ENCODE measurements at places on chromosomes 5 and 9. TPM values are rescaled to one million over a fixed set of nuclear protein-coding genes. Genes with fewer than 3 reads are reported as not detected.

DNA sequence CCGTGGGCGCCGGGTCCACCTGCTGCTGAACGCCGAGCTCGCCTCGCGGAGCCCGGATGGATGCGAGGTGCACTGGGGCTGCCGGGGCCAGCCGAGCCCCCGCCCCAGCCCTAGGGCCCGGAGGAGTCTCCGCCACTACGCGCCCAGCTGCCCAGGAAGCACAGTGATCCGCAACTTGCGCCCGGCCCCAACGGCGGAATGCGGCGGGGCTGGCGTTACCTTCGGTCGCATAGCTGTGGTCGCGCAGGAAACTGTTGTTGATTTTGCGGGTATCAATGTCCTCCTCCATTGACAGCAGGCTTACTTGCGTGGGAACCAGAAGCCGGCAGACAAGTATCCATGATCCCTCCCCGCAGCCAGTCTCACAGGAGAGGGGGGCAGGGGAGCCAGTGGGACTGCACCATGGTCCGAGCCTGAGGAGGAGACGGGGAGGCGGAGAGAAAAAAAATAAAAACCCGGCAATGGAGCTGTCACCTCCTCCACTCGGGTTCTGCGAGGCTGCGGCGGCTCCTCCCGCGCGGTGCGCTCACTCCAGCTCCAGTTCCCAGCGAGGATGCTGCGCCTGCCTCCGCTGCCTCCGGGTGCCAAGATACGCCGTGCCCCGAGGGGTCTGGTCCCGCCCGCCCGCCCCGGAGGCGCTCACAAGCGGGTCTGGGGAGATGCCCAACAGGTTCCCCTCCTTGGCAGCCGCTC lies 628 bp downstream of the PPP2R2B start:
- H3K36me3 ChIP-seq: peaks cover under 1% of the 10 kb centered on the region
- peak overlapping the region; percentile 62 for H3K4me3 ChIP-seq
- H3K4me1 ChIP-seq: peaks cover 10% of the 10 kb centered on the region
- peak overlapping the region; percentile 52 for H3K27ac ChIP-seq

DNA sequence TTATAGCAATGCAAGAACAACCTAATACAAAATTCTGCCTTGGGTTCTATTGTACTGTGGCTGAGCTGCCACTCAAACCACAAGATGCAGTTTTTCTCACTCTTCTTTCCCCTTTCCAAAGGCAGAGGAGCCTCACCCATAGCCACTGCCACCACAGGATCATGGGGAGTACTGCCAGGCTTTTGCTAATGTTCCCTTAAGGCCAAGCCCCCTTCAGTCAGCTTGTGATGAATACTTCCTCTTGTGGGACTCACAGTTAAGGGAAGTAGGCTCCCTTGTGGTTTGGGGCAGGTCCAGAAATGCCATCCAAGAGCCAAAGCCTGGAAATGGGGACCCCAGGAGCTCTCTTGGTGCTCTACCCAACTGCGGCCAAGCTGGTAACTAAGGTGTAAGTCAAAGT lies 258.7 kb downstream of the SPATA31D1 start:
- no peaks in the 10 kb centered on the region for H3K36me3 ChIP-seq
- no peak overlapping the region for H3K27ac ChIP-seq
- H3K4me3 ChIP-seq: no peak overlapping the region
- H3K27me3 ChIP-seq: no peaks in the 10 kb centered on the region
- no peak for DNase-seq

GRCh38 chr5:136309932-136310598 lies 55.3 kb downstream of the TRPC7 start:
- H3K4me1 ChIP-seq: no peaks in the 10 kb centered on the region
- no peaks in the 10 kb centered on the region for H3K36me3 ChIP-seq
- H3K27ac ChIP-seq: no peak overlapping the region

DNA sequence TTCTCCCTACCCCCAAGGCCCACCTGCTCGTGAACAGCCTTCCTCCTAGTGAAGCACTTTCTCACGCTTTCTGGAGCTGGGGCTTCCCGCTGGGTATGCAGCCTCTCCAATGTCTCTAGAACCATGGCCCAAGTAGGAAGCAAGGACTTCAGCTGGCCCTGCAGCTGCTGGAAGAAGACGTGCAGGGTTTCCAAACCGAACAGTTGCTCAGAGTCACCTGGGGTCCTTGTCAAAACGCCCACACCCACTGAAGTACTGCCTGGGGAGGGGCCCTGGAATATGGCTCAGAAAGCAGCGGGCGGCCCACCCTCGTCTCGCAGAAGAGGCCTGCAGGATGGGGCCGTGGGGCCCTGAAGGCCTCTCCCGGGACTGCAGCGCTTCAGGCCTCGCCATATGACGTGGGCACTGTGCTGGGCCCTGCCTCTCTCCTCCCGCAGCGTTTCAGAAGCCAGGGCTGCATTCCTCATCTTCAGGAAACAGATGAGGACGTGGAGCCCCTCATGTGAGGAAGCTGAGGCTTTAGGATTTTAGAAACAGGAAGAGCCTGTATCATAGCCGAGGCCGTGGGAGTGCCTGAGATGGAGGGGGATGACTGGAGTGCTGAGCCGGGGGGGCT lies 116.0 kb upstream of the LMX1B start:
- H3K4me3 ChIP-seq: no peak overlapping the region
- H3K27me3 ChIP-seq: peaks cover 10% of the 10 kb centered on the region
- peaks cover 20% of the 10 kb centered on the region for H3K4me1 ChIP-seq
- no peaks in the 10 kb centered on the region for H3K36me3 ChIP-seq
- no peak for DNase-seq
- H3K27ac ChIP-seq: no peak overlapping the region

DNA sequence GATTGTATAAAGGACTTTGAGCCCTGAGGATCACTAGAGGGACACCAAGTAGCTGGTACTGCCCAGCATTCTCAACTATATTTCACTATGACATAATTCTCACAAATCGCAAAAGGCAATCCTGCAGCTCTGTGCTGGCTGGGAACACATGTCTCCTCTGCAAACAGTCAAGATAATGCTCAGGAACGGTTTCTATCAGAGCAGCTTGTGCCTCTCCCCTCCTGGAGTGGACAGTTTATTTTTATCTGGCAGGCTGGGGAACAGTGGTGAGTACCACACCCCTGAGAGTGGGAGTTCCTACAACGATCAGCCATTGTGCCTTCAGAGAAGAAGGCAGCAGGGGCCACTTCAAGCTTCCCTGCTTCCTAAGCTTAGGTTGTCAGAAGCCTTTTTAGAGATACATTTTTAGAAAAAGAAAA lies 65.8 kb downstream of the ERAP1 start:
- H3K27me3 ChIP-seq: no peaks in the 10 kb centered on the region
- H3K4me3 ChIP-seq: no peak overlapping the region
- DNase-seq: no peak
- peaks cover 94% of the 10 kb centered on the region for H3K36me3 ChIP-seq
- H3K4me1 ChIP-seq: no peaks in the 10 kb centered on the region
- no peak overlapping the region for H3K27ac ChIP-seq

- DNase-seq: no peak
- H3K27ac ChIP-seq: no peak overlapping the region
- H3K27me3 ChIP-seq: no peaks in the 10 kb centered on the region
- no peak overlapping the region for H3K4me3 ChIP-seq
- no peaks in the 10 kb centered on the region for H3K36me3 ChIP-seq
- no peaks in the 10 kb centered on the region for H3K4me1 ChIP-seq
These were observed 283.3 kb downstream of the NSG2 start for GRCh38 chr5:174328631-174329299.

DNA sequence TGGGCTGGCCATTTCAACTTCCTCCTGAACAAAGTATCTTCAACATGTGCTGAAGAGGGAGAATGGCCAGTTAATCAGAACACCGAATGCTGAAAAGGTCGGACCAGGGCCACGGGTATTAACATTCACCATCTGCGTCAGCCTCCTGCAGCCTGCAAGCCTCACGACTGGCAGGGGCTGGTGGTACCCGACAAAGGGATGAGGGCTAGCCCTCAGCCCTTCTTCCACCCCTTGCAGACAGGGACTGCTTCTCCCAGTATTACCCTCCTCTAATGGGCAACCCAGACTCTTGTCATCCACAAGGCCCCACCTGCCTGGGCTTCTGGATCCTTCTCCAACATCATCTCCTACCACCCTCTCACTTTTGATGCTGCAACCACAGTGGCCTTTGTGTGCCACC lies 246.6 kb downstream of the FSTL4 start:
- no peak overlapping the region for H3K4me3 ChIP-seq
- DNase-seq: no peak
- H3K36me3 ChIP-seq: no peaks in the 10 kb centered on the region
- H3K27me3 ChIP-seq: no peaks in the 10 kb centered on the region
- no peak overlapping the region for H3K27ac ChIP-seq

DNA sequence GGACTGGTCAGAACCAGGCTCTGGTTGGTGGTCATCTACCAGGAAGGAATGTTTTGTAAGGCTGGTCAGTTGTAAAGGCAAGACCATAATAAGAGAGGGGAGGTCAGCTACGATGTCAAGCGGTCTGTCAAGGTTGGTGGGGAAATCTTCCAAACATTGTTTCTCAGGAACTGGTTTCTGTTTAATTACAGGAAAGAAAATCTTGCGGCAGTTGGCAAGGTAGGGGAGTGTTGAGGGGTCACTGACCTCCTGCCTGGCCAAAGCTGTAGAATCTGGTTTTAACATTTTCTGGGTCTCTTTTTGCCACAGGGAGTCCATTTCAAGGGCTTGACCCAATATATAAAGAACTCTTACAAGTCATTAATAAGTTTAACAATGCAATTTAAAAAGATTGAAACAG lies 39.0 kb upstream of the BARX1 start:
- no peak overlapping the region for H3K27ac ChIP-seq
- DNase-seq: no peak
- no peak overlapping the region for H3K4me3 ChIP-seq
- no peaks in the 10 kb centered on the region for H3K4me1 ChIP-seq
- H3K27me3 ChIP-seq: peaks cover 5% of the 10 kb centered on the region

DMRT3 gene
- total RNA-seq: not detected

TTC16 gene
- total RNA-seq: 23.0 TPM

COL27A1 gene
- total RNA-seq: not detected

RRAGA gene
- 39.0 TPM for total RNA-seq

Measured in natural killer cell (primary cell).